ENCODE measurements at places on chromosomes 1 and 21.

GRCh38 chr1:160158031-160158430 lies 6.6 kb downstream of the ATP1A4 start:
- no peak for DNase-seq

DNA sequence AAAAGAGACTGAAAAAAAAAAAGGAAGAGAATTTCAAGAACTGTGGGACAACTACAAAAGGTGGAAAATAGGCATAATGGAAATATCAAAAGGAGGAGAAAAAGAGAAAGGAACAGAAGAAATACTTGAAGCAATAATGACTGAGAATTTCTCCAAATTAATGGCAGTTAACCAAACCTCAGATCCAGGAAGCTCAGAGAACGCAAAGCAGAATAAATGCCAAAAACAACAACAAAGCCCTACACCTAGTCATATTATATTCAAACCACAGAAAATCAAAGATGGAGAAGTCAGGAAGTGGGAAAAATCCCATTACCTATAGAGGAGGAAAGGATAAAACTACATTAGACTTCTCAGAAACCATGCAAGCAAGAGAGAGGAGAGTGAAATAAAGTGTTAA lies 20.7 kb upstream of the AHCYL1 start:
- DNase-seq: no peak

DNA sequence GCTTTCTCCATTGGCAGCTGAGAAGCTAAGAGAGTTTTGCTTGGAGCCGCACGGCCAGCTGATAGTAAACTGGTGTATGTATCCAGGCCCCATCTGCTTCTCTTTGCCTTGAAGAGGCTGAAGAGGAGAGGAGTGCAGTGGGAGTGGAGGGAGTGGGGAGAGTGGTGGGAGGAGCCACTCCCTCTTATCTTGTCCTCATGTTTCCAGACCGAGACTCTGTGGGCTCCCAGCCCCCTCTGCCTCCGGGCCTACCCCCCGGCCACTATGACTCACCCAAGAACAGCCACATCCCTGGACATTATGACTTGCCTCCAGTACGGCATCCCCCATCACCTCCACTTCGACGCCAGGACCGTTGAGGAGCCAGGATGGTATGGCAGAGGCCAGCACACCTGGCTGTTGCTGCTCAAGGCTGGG lies 6.0 kb upstream of the LRRC71 start:
- no peak for DNase-seq

DNA sequence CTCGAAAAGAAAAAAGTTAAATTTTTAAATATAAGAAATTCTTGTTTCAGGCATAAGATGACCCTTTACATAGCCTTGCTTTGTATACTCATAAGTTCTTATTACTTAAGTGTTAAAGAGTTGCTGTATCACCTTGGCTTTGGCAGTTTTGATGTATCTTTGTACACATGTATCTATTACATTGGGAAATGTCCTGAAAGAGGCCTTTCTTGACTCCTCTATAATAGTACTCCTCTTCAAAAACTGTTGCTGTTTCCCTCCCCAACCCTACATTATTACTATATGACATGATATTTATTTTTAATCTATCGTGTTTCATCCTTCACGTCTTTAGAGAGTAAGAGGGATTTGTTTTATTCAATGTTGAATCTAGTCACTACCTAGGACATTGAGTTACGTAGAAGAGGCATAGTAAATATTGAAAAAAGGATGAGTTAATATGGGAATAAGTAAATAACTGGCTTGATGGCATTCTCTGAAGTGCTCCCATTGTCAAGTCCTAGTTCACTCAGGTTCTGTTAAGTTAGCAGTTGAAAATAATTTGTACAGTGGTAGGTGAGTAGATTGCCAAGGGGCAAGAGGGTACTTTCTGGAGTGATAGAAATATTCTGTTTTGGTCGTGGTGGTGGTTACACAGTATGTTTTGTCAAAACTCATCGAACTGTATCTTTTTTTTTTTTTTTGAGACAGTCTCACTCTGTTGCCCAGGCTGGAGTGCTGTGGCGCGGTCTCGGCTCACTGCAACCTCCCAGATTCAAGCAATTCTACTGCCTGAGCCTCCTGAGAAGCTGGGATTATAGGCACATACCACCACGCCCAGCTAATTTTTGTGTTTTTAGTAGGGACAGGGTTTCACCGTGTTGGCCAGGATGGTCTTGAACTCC lies 8.2 kb downstream of the THRAP3 start:
- no peak for DNase-seq

DNA sequence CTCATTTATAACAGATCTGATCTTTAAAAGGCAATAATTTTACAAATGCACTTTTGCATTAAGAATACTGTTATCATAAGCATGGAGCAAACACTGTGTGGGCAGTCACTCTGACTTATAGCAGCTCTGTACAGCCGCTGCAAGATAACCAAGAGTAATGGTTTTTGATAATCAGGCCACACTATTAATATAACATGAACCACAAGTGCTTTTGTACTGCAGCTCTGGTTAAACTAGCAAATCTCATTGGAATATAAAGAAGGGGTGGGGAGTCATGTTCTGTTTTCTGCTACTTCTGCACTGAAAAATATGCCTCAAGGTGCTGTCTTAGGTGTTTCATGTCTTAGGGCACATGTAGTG lies 357.4 kb downstream of the LMO4 start:
- DNase-seq: no peak

GRCh38 chr1:212690816-212691403 lies 8.7 kb downstream of the BATF3 start:
- DNase-seq: no peak

DNA sequence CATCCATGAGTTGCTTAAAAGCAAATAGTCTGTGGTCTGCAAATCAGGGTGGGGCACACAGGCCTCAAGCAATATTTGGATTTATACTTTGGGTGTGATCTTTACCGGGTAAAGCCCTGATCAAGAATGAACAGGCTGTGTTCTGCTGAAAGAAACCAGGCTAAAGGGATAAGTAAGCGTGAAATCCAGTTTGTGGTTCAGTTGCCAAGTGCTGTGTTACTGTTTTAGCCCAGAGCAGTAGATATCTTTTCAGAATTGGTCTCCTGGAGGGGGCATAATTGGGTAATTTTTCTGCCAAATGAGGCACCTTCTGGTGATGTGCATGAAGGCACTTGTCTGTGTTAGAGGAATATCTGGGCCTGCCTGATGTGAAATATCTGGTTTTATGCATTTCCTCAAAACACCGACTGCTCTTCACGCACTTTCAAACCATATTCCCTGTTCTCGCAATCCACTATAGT lies 21.4 kb downstream of the AIM2 start:
- no peak for DNase-seq

GRCh38 chr1:208149776-208150514 lies 94.2 kb downstream of the PLXNA2 start:
- no peak for DNase-seq

GRCh38 chr1:194233069-194233468 lies 1046.7 kb upstream of the B3GALT2 start:
- no peak for DNase-seq

DNA sequence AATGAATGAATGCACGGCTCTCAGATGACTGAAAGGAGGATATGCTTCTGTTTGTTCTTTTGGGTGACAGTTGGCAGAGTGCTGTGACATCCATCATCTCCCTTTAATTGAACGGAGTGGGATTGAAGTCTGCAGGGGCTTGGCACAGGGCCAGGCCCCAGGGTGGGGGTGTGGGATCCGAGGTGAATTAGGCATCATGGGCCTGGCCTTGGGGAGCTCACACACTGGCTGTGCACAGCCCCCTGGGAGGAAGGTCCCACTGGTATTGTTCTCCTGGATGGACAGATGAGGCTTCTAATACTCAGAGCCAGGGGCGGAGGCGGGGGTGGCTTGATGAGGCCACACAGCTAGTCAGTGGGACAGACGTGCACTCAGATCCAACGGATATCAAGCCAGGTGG lies 19.3 kb downstream of the EPHB2 start:
- no peak for DNase-seq

- no peak for DNase-seq
Measured at GRCh38 chr1:18253093-18253492, 145.5 kb downstream of the IGSF21 start.

GRCh38 chr1:160400223-160400645 lies at the start of gene VANGL2:
Gene VANGL2 (plus strand): TSS chr1:160400564. CDS start chr1:160415838, 15,274 bp downstream.
- peak; percentile 28 for DNase-seq

DNA sequence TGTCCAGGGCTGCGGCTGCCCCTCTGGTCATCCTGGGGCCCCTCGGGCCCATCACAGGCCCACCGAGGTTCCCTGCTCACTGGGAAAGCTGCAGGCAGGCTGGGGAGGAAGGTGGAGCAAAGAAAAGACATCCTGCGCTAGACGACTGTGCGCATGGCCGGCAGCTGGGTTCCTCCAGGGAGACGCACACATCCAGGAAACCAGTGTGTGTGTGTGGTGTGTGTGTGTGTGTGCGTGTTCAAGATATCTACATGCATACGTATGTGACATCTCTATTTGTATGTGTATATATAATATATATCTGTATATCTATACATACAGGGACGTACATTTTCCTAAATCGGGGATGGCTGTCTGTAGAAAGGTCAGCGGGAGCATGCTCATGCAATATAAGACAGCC lies 63.7 kb downstream of the ACOT7 start:
- DNase-seq: no peak

DNA sequence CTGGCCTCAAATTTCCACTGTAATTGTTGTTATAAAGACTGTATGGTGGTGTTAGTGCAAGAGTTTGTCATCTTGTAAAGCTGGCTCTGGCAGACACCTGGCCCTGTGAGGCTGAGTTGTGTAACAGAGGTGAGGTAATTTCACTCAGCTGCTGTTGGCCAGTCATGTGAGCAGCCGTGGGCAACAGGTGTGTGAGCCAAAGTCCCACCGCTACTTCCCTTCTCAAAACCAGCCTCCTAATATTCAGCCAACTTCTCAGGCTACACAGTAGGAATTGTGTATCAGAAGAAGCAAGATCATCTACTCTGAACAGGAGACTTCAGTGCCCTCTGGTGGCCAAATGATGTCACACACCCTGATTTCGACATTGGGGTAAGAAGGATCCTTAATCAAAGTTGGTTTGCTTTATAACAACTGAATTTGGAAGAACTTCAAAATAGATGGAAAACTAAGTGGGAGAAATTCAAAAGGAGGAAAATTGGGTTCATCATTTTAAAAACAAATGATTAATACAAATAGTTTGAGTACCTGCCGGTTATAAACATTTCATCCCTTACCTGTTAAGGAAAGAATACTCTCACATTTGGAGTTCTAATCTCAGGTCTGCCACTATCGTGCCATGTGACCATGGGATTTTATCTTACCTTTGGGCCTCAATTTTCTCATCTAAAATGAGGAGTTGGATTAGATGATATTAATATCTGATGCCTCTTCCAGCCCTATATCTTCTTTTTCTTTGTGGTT lies 2.6 kb upstream of the CREG1 start:
- DNase-seq: peak; percentile 43

DNA sequence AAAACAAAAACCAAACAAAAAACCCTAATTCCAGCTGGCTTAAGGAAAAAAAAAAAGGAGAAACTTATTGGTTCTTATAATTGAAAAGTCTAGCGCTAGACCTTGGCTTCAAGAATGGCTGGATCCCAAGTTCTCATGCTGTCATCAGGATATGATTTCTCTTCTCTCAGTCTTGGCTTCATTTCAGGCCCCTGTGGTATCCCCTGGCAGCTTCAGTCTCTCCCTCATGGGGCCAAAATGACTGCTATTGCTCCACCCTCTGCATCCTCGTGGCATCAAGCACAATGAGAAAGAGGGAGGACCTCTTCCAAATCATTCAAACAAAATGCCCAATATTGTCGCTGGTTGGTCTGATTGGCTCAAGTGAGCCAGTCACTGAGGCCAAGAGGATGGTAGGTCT lies 80.7 kb downstream of the GIPC2 start:
- no peak for DNase-seq

- DNase-seq: no peak
Measured at GRCh38 chr1:11528611-11529261, 49.8 kb downstream of the DISP3 start.

DNA sequence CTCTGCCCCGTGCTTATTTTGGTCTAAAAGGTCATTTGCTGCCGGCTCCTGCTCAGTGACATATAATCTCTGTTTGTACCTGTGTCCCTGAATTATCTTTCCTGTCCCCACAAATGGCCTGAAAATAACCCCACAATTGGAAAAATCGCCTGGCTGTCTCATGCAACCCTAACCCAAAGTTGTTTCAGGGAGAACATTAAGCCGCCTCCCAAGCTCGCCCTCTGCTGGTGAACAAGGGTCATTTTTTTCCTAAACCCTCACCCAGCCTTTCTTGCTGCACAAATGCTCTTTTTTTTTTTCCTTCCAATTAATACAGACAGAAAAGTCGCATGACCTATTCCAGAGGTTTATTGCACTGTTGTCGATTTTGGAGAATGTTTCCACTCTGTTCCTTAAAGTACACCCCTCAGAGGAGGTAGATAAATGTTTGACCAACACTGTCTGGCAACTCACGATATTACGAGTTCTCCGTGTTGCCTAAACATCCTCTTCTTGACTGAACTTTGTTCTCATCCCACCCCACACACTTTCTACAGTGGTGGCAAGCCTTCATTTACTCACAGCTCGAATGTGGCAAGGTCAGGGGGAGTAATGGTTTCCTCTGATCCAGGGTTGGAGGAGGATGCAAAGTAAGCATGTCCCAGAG lies 148.7 kb downstream of the ZZZ3 start:
- DNase-seq: peak; percentile 32

DNA sequence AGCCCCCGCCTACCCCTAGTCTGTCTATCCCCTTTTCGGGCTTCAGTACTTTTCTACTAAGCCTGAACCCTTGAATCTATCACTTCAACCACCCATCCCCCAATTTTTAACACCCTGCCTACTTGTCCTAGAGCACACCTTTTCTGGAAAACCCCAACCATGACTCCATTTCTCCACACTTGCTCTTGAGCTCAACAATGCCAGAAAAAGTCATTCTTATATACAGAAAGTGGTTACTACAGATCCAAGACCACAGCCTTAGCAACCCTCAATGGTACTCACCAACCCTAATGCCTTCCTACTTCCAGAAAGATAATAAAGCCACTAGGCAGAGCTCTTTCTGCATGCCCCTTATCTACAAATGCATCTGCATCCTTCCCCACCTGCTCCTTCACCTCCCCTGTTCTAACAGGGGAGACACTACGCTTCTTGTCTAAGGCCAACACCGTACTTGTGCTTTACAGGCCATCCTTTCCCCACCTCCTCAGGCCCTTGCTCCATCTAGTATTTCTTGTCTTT lies 41.2 kb downstream of the DMAP1 start:
- no peak for DNase-seq

DNA sequence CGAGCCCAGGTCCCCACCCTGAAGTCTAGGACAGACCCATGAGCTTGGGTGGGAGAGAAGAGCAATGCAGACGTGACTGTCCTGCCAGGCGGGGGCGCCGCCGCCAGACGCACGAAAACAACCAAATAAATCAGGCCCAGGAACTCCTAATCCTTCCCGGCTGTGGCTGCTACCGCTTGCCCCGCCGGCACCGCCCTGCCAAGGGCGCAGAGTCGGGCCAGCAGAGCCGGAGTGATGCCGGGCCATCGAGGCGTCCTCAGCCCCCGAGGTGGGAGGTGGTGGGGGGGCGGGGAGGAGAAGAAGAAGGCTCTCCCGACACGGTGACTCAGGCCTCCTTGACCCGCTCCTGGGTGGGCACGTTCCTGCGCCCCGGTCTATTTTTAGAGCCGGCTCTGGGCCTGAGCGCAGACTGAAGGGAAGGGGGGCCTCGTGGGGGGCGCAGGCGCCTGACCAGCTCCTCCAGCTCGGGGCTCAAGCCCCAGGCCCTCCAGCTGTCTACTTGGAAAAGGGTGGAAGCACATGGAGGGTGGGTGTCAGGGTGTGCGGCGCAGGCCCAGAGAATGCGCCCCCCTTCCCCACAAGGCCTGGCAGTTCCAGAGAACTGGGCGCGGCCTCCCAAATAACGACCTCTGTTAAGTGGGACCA lies 10.7 kb upstream of the COL16A1 start:
- no peak for DNase-seq
